ENCODE measurements at places on chromosomes 16 and 17.

DNA sequence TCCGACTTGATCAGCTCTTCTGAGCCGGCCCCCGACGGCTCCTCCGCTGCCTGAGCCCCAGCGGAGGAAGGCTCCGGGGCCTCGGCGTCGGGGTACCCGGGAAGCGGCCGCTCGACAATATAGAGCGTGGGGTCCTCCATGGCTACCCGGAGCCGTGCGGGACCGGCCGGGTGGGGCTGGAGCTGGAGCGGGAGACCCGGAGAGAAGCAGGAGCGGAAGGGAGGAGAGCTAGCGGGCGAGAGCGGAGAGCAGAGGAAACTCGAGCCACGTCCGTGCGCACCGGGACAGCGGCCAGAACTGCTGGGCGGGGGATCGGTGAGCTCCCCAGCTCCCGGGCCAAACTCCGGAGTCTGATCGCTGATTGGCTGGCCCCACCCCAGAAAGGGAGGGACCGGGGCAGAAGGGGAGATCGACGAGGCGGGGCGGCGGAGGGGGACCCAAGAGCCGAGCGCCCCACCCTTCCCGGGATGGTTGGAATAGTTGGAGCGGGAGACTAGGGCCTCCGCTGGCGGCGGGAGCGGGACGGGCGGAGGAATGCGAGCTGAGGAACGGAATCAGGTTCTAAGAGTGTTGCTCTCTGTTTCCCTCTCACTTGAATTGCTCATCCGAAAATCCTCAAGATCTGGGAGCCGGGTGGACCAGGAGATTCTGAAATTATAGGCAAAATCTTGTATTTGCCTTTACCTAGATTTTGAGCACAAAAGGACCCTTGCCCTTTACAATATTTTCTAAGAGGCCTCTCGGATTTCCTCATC is at the start of gene CAVIN1:
CAVIN1 (minus strand) TSS at position 299 of the 755 bp plus-strand sequence; CDS start at position 140, 159 bp downstream.
- DNase-seq = peak; percentile 97

DNA sequence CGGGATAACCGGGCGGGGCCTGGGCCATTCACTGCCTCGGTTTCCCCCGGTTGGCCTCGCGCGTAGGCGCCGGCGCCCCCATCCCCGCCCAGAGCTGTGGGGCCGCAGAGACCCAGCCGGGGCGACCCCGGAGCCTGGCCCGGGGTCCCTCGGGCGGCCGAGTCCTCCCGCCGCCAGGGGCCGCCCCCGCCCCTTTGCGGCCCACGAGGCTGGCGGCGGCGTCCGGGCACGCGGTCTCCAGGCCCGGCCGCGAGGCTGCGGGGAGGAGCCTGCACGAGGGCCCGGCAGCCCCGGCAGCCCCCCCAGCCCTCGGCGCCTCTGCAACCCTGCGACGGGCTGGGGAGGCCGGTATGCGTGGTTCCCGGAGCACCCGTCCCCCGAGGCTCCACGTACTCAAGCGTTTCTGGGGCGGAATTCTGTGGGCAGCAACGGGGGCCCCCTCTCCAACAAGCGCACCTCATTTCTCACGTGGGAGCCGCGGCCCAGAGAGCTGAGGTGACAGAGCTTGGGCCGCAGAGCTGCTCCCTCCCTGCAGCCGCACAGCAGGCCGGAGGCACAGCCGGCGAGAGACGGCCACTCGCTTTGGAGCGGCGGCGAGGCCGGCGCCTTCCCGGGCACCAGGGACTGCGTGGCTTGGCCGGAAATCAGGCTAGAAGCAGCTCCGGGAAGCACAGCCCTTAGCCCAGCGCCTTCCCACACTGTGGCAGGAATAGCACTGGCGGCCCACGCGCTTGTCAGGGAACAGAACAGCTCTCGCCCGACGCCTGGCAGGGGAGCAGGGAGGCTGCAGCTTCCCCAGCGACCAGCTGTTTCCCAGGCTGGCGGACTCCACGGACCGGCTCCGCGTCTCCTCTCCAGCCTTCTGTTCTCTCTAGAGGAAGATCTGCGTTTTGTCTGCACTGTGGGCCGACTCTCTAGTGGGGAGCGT is 867 bp upstream of the LIMD2 start:
- DNase-seq = peak; percentile 59

DNA sequence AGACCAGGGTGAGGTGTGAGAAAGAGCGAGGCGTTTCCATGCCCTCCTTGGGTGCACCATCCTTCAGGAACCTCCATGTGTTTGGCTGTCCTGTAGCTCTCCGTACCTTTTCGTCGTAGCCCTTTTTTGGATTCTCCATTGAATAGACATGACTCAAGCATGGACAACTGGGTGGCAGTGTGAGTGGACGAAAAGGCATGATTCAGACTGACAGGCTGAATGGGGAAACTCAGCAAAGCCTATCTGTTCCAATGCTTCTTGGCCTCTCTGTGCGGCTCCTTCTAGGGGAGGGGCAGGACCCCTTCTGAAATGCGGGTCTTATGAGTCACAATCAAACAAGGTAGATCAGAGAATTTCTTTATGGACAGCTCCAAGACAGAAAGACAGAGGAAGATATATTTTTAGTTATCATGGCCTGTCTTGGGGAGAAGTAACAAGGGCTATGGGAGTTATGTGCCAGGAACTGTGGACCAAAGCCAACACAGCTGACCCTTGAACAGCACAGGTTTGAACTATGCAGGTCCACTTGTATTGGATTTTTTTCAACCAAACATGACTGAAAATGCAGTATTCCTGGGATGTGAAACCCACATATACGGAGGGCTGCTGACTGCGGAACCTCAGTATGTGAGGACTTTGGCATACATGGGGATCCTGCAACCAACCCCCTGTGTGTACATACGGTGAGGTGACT is 22.9 kb downstream of the ADORA2B start:
- no peak for DNase-seq

GRCh38 chr16:66880288-66881013 is at the start of gene PDP2:
TSS of gene PDP2 (plus strand) at chr16:66880515. CDS start at chr16:66884285, 3,770 bp downstream.
- DNase-seq = peak; percentile 90

- peak; percentile 68 for DNase-seq
Measured at GRCh38 chr16:66549284-66550131, at the start of gene TK2. TSS of gene TK2 (minus strand) at chr16:66550122. CDS start at chr16:66550061, 61 bp downstream.

- no peak for DNase-seq
Measured at GRCh38 chr17:18059283-18059682, 20.1 kb downstream of the GID4 start.

- no peak for DNase-seq
Measured at GRCh38 chr17:57068222-57068658, 16.8 kb upstream of the AKAP1 start.

DNA sequence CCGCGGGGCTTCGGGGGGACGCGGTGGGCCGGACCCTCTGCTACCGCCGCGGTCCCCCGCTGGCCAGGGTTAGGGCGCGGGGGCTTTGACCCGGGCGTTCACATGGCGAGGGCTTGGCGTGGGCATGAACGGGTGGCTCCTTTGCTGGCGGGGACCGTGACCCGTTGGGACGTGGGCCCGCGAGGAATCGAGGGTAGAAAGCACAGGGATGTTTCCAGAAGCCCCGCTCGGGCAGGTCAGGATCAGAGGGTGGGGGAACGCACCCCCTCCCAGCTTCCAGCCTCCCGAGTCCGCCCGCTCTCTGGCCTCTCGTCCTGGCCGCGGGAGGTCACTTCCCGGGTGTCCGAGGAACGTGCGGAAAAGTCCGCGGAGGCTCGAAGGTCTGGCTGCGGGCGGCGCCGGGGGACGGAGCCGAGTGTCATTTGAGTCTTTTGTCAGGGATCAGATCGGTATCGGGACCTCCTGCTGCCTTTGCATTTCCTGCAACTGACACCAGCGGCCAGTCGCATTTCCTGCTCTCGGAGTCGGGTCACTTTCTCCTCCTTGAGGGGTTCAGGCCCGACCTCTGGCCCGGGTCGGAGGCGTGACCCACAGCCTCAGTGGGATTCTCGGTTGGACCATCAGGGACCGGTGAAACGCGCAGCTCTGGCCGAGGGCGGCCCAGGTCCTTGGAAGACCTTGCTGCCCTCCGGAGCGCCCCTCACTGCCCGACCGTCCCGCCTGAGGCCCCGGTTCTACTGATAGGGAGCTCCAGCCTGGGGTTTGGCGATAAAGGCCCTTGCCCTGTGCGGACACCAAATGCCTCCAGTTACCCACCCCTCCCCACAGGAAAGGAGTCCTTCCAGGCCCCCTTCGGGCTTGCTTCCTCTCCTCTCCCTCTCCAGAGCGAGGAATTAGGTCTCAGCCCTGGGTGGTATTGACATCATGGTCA is 702 bp upstream of the WNT3 start:
- DNase-seq = no peak

Measured in fibroblast of mammary gland (primary cell).